Fibroblast of the aortic adventitia (primary cell): ENCODE measurements at places on chromosomes 11 and 22.
A peak's percentile ranks its signal among the peaks of the same experiment; 100 is the strongest.

- DNase-seq: peak; percentile 83
Measured at GRCh38 chr11:65454311-65454695, 31.7 kb downstream of the NEAT1 start.

DNA sequence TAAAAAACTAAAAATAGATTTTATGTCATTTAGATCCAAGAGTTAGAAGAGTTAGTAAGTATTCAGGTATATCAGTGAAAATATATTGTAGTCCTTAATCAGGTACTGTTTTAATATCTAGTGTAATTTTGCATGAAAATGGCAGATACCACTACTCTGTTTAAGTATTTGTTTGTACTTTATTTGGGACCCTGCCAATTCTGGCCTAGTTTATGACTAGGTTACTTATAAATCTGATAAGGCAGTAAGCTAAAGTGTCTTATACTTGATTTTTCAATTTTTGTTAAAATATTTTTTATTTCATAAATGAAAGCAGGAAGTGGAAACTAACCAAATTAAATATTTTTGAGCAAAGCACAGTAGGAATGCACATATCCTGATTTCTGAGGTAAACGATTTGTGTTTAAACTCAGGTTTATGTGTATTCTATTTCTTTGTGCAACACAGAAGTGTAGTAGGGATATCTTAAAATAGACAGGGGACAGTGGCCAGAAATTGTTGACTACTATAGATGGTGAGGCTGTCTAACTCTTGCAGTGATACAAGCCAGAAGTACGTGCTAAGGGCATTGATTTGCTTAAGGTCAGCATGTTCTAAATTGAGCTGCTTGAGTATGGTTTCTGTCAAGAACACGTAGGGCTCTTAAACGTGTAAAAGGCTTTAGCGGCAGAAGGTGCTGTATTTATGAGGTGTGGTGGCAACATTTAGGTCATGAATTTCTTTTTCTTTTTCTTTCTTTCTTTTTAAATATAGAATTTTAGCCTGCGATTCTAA lies 34.0 kb downstream of the HIPK3 start:
- peak; percentile 57 for DNase-seq

GRCh38 chr11:66015454-66015881 lies 3.7 kb downstream of the CST6 start:
- peak; percentile 43 for DNase-seq

GRCh38 chr11:46308631-46309419 lies 31.4 kb downstream of the CREB3L1 start:
- peak; percentile 78 for DNase-seq

DNA sequence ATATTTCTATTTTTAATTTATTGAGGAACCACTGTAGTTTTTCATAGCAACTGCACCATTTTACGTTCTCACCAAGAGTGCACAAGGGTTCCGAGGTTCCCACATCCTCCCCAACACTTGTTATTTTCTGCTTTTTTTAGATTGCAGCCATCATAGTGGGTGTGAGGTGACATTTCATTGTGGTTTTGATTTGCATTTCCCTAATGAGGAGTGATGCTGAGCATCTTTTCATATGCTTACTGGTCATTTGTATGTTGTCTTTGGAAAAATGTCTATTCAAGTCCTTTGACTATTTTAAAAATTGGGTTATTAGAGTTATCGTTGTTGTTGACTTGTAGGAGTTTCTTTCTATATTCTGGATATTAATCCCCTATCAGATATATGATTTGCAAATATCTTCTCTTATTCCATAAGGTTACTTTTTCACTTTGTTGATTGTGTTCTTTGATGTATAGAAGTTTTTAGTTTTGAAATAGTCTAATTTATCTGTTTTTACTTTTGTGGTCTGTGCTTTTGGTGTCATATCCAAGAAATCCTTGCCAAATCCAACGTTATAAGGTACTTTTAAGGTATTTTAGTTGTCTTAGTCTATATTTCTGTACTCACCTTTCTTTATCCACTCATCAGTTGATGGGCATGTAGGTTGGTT lies 9.0 kb downstream of the NEAT1 start:
- peak; percentile 76 for DNase-seq
